ENCODE measurements at places on chromosomes 4 and X.

- no peak for DNase-seq
These were observed 58.3 kb downstream of the SMIM20 start for GRCh38 chr4:25972366-25972765.

GRCh38 chr4:4694296-4694772, 152.5 kb upstream of the STX18 start:
- DNase-seq = no peak

DNA sequence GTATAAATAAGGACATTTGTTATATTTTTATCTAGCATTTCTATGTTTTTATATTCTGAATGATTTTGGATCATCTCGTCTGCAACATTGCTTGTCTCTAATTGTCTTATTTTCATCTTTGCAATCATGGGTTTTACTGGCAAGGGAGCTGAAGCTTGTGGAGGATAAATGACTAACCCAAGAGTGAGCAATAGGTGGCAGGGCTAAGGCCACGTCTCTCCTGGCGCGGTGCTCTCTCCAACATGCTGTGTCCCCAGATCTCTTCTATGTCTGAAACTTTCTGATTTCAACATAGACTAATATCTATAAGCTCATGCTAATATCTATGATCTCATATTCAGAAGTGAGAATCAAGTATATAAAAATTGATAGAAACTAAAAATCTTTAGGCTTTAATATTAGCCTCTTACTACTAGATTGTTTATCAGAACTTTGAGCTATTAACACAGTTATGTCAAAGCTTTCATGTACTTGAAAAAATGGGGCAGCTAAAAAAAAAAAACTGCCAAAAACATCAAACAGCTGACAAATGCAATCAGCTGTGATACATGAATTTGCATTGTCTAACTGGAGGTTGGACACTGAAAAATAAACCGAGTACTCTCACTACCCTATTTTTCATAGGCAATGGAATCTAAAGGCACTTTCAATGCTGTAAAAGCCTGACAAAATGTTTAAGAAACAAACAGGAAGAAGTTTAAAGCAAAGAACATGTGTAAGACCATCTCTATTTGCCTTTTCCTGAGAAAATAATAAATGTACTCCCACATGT, 169.2 kb downstream of the TMA16 start:
- DNase-seq = no peak

DNA sequence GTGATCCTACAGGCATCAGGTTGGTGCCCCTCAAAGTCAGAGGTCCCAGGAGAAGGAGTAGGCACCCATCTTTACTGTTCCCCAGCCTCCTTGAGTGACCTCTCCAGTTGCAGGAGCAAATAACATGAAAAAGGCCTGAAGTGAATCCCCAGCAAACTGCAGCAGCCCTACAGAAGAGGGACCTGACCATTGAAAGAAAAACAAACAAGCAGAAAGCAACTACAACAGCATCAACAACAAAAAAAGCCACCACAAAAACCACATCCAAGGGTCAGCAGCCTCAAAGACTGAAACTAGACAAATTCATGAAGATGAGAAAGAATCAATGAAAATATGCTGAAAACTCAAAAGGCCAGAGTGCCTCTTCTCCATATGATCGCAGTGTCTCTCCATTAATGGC, 128.7 kb downstream of the ANKRD50 start:
- DNase-seq = no peak

DNA sequence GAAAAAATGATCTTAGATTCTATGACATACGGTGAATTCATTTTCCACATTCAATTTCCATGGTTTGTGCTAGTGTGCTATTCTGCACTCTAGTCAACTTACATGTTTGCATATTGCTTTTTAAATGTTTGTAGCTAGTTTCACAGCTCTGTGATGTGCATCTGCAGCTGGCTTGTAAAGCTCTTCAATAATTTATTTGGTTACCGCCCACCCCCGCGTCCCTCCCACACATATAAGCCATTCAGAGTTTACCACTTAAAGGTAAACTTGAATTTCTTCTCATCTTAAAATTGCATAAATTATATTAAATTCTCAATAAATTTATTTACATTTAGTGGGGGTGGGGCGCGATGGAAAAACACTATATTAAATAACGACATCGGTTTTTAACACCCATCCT, 291 bp upstream of the NBDY start:
- no peak for DNase-seq

Measured in NCI-H187 (cell line).